ENCODE measurements at places on chromosomes 4 and X.

DNA sequence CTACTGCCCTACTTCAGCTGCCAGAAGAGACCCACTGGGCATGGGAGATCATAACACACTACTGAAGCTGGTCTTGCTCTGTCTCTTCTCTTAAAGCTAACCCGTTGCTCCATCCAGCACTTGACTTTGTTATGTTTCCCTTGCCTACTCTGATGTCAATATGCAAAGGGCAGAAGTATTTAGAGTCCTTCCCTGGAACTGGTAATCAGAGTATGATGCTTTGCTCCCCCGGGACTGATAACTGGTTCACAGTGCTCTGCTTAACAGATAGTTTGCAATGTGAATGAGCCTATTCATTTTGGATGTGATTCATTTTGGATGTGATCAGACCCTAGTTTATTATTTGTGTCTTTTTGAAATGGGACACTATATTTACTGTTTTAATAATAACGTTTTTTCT, 12.3 kb upstream of the UCP1 start:
- DNase-seq = no peak

DNA sequence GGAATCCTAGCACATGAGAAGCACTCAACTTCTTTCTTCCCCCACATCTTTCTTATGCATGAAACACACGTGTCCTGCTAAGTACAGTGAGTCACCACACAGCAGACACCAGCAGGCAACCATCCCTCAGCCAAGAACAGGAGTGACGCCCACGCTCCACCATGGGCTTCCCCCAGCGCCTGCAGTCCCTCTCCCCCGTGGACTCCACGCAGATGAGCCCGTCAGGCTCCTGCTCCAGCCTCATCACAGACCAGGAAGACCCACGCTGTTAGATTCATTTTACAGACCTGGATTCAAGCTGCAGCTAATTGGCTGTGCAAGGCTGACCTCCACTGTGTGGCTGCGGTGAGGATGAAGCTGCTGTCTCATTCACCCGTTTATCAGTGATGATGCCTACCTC, 16.7 kb downstream of the HMX1 start:
- no peak for DNase-seq

- DNase-seq = no peak
Measured at GRCh38 chrX:49067285-49068120, 6.3 kb downstream of the PRAF2 start.

GRCh38 chr4:184453365-184454160, 20.8 kb downstream of the IRF2 start:
- no peak for DNase-seq

GRCh38 chr4:108649863-108650211, 562 bp upstream of the OSTC start:
- DNase-seq = no peak

DNA sequence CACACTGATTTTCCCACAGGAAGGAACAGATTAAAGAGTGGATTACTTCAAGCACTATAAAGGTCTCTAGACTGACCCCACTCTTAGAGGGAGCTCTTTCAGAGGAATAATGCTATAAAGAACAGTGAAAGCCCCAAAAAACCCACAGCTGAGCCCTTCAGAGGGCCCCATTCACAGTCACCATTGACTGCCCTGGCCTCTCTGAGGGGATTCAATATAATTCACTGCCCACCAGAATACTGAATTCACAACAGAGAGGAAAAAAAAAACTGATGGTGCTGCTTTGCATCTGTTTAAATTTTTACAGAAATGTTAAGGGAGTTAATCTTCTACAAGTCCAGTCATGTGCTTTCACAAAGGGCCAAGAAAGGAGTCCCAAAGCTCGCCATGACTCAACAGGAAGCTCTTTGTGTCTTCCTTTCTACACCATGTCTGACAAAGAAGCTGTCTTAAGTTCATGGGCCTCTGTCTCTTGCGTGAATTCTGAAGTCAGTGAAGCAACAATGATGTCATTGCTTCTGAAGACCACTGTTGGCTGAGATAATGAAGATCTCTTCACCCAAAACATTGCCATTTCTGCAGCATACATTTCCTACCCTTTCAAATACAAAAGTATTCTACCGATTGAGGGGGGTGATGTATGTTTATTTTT, 174.9 kb downstream of the ADAMTS3 start:
- DNase-seq = no peak

DNA sequence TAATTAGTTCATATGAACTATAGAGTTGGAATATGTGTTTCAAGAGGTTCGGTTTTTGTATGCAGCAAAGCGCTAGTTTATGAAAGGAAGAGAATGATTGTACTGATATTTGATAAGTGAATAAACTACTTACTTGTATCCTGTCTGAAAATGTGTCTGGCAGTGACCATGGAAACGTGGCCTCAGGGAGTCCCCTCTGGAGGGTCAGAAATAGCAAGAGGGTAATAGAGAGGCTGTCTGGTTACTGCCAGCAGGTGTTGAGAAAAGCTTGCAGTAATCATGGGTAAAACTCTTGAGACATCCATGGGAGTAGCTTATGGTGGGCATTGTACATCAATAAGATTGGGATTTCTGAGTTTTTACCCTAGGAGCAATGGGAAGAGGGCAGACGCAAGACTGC, 77.1 kb downstream of the DCLK2 start:
- DNase-seq = no peak

DNA sequence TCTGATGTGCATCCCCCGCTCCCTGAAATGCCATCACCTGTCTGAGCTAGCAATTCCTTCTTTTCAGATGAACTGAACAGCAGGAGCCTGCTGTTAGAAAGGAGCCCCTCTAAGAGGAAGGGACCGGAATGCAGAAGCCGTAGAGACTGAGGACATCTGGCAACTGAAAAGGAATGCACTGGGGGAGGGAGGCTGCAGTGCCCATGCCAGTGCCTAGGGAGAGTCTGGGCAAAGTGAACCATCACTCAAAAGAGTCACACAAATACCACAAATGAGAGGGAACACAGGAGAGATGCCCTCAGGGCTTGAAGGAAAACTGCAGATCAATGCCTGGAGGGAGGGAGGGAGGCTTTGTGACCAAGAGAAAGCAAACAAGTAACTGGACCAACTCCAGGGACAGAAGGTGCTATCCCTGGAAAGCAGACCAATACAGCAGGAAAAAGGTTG, 93.9 kb upstream of the CBR4 start:
- no peak for DNase-seq

DNA sequence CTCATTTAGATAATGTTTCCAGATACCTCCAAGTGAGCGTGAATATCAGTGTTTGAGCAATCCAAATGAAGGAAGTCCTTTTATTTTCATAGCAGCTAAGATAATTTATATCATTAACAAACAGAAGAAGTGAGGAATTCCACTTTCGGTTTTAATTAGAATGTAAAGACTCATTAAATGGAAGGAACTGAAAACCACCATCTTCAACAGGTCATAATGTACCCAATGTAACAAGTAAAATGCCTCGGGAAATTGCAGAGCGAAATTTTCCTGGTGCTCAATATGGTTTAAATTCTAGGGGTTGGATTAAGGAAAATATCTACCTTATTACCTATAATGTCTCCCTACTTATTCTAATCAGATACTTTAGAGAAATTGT, 33.9 kb upstream of the SLC9A7 start:
- no peak for DNase-seq

DNA sequence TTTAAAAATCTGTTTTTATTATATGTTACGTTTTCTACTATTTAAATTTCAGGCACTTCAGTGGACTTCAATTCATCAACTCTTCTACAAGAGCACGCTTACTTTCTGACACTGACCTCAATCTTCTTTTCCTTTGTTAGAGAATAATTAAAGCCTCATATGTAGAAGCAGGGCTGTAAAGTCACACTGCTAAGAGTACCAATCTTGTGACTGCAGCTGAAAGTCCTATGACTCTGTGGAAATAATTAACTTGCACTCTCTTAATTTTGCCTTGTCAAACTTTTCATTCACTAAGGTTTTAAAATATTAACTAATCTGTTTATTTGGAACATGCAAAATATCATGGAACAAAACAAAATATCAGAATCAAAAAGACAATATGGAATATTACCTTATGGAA, 498.1 kb downstream of the PCDH10 start:
- DNase-seq = no peak

- no peak for DNase-seq
Measured at GRCh38 chrX:29858714-29859113, 356.6 kb upstream of the MAGEB2 start.

GRCh38 chrX:7925867-7926472, 1.2 kb downstream of the PNPLA4 start:
- peak; percentile 17 for DNase-seq

- no peak for DNase-seq
Measured at GRCh38 chr4:43343298-43343697, 450.8 kb downstream of the GRXCR1 start.

DNA sequence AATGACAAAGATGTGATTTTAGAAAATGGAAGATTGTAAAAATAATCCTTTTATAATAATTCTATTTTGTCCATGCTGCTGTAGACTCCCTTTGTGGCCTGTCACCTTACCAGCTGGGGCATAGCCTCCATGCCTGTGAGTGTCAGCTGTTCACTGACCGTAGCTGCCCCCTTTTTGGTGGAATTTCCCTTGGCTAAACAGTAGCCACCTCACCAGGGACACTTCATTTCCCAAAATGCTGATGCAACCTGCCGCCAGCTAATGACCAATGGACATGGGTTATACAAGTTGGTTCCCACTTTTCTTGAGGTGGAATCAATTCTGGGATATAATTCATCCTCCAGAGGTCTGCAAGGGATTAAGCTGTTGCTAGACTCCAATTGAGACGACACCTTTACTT, 368.4 kb downstream of the PRDM5 start:
- no peak for DNase-seq

DNA sequence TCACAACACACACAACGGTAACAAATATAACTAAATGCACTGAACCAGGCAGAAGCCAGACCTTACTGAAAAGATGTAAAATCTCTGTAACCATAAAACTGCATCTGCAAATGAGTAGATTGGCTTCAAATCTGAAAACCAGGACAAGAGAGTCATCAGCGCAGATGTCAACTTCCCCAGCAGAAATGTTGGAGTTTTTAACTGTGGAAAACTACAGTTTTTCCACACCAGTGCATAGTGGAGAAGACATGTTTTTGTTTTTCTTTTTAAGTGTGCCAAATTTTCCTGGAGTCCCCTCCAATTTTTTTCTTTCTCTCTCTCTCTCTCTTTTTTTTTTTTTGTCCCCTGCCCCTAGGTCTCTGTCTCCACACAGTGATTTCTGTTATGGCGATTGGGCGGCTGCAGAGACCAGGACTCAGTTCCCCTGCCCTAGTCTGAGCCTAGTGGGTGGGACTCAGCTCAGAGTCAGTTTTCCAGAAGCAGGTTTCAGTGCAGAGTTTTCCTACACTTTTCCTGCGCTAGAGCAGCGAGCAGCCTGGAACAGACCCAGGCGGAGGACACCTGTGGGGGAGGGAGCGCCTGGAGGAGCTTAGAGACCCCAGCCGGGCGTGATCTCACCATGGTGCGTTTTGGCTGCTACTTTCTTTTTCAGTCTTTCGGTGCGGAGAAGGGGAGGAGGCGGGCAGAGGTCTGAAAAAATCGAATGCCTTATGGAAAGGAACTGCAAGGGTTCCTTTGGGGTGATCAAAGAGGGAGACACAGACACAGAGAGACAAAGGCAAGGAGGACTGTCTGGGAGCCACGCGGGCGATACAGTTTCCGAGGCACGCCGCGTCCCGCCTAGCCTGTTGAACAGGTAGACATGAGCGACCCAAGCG, at the start of gene GUCY1A1:
Gene GUCY1A1 (plus strand): TSS at position 505 of the 878 bp plus-strand sequence. CDS start 30,020 bp downstream, outside the sequence.
- DNase-seq = no peak

GRCh38 chrX:116413273-116413672, 23.1 kb upstream of the SLC6A14 start:
- DNase-seq = no peak

DNA sequence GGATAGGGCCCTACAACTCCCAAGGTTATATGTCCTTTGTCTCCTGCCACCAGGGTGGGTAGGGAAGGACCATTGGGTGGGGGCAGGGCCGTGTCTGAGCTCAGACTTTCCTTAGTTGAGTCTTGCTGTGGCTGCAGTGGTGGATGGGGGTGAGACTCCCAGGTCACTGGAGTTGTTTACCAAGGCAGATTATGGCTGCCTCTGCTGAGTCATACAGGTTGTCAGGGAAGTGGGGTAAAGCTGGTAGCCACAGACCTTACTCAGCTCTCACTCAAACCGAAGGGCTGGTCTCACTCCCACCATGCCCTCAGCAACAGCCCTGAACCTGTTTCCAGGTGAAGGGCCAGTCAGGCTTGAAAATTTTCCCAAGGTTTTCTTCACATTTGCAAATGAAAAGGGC, 58.8 kb upstream of the FAAH2 start:
- no peak for DNase-seq

Measured in stimulated activated CD8-positive, alpha-beta memory T cell treated with anti-CD3 and anti-CD28 coated beads, Interleukin-15, amount 100 ng/mL, for 4 hours (primary cell).